ENCODE measurements at places on chromosomes 11 and 22.

DNA sequence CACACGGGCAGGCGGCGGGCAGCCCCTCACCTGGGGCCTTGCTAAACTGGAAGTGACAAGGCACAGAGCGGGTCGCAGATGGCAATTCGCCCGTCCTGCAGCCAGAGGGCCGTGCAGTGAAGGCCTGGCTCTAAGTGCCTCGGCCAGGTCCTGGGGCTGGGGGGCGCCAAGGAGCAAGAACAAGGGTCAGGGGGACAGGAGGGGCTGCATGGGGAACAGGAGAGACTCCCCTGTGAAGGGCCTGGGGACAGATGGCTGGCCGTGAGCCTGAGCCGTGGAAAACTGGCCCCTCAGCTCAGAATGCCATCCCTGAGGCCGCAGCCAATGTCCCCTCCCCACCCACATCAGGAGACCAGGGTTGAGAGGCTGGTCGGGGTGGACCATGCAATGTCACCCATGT lies 60.0 kb downstream of the RTL6 start:
- no peak for DNase-seq

DNA sequence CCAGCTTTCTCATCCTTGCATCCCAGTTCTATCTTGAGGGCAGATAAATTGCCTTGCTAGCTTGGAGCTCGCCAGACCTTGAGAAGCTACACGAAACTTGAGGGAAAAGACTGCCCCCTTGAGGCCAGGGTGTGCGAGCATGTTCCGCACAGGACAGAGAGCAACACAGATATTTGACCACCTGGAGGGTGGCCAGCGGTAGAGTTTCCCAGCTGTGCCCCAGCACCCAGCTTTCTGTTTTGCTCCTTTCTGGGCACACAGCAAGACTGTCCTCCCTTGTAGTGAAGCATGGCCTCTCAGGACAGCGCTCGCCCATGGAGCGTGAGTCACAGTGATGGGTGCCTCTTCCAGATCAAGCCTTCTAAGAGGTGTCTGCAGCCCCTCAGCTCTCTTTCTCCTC lies 23.5 kb downstream of the SPATA19 start:
- no peak for DNase-seq

- no peak for DNase-seq
Measured at GRCh38 chr22:42932857-42933484, 75.9 kb upstream of the ARFGAP3 start.

- no peak for DNase-seq
Measured at GRCh38 chr11:76310832-76311595, 69.9 kb downstream of the THAP12 start.

GRCh38 chr22:36192542-36192941 lies 9.1 kb downstream of the APOL4 start:
- no peak for DNase-seq

GRCh38 chr11:64243236-64243854 lies 2.5 kb downstream of the FKBP2 start:
- no peak for DNase-seq

DNA sequence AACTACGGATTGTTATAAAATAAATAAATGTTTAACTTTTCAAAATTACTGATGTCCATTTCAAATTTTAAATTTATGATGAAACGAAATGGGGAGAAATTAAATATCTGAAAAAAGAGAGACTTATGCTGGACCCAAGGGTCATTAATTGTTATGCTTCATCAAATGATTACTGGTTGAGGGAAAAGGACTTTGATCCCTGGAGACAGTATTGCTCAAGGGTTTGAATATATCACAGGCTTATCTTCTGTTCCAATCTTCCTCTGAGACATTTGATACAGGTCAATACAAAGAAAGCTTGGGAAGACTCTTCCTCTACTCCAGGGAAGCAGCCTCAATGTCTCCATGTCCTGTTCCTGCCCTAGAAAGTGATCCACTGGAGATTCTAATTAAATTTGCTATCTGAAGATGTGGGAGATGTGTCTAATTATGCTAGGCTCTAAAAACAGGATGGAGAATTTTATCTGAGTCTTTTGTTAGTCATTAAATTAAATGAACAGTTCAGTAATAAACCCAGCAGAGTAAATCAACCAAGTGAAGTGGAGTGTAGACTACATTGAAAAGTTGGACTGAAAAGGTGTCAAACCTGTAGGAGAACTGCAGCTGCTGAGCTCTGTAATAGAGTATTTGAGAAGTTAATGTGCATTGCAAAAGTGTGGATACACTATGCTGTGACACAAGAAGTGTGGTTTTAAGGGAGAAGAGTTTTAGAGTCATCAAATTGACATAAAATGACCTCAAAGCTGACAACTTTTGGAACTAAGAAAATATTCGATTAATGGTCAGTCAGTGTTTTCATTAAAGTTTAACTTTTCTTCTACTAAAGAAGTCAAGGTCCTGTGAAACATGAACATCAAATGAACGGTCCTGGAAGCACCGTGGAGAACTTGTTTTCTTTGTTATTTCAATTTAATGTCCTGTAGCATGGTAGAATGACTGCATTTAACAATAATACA lies 623.7 kb upstream of the CCDC90B start:
- DNase-seq, result no peak

GRCh38 chr11:123461164-123461563 lies 31.1 kb downstream of the GRAMD1B start:
- DNase-seq, result no peak

DNA sequence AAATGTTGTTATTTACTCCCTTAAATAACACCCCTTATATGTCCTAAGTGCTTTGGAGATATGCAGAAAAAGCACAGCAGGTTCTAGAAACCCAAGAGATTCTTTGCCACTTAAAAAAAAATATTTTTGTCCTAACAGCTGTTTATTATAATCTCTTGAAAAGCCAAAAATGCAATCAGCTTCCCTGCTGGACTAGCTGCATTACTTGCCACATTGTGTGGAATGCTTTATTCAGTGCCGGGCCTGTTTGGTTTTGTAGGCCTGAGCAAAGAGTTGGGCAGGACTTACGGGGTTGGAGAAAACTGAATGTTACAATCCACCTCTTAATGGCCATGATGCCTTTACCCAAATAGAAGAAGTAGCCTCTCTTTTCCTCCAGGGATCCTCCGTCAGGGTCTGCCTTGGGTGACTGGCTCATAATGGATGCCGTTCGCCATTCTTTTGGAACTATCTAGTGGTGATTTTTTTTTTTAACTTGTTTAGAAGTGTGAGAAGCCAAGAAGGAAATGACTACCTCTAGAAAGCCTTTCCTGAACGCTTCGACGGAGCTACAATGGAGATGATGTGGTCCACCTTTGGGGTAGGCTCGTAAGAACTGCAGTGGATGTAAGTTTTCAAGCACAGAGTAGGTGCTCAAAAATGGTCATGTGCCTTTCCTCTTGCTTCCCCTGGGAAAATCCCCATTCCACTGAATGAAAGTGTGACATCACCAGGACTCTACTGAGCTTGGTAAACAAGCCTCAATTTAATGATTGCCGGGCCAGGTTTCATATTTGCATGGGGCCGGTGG lies 241.3 kb upstream of the NCAM1 start:
- DNase-seq, result no peak

DNA sequence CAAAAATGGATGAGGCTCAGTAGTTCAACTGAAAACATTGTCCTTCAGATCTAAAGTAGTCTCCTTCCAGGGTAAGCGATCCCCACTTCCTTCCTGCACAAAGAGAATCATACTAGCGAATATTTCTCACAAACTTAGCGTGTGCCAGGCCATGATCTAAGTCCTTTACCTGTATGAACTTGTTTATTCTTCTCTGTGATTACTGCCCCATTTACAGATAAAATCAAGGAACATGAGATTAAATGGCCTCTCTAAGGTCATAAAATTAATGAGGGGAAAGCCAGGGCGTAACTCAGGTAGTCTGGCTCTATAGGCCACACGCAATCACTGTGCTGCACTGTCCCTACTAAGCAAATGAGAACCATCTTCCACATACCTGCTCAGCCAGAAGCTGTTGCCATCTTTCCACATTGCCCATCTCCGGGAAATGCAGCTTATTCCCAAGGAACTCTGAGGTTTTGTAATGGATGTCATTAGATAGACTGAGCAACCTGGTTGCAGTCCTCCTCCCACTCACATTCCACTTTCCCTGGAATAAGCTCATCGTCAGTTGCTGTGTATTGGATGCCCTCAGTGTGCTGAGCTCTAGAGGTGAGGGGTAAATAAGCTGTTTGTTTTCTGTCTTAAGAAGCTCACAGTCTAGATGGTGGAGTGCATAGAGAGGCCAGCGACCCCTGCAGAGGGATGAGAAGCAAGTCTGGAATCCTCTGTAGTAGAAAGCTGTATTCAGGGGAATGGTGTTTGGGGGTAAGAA lies 146.3 kb downstream of the SNX19 start:
- no peak for DNase-seq

- DNase-seq, result no peak
Measured at GRCh38 chr22:26536056-26536761, 23.9 kb upstream of the TFIP11 start.

DNA sequence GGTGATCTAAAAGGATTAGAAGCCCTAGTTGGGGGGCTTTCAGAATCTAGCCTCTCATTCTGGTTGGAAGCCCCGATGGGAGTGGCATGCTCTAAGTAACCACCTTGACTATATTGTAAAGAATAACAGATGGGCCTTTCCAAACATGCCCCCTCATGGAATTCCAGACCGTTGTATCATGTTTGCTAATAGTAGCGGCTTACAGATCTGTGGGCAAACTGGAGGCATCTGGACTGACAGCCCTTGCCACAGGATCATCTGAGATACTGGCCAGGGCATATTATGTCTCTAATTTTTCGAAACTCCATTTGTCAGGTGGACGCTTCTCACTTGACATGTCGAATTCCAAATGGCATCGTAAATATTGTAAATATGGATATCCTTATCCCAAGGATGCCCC lies 10.5 kb downstream of the APIP start:
- DNase-seq, result no peak
